ENCODE measurements at places on chromosomes 2 and 18. TPM values are rescaled to one million over a fixed set of nuclear protein-coding genes. Genes with fewer than 3 reads are reported as not detected.

The ACKR3 gene
- total RNA-seq: 0.93 TPM

The GREB1 gene
- total RNA-seq: 0.34 TPM

The SP5 gene
- not detected for total RNA-seq

The DCDC2C gene
- 0.60 TPM for total RNA-seq

All from mammary microvascular endothelial cell (primary cell).